SHP77 treated with DMSO at 0.1 percent for 48 hours (cell line): ENCODE measurements at places on chromosomes 2 and 18.

GRCh38 chr2:127429844-127430425 lies 11.7 kb downstream of the PROC start:
- DNase-seq, result no peak

DNA sequence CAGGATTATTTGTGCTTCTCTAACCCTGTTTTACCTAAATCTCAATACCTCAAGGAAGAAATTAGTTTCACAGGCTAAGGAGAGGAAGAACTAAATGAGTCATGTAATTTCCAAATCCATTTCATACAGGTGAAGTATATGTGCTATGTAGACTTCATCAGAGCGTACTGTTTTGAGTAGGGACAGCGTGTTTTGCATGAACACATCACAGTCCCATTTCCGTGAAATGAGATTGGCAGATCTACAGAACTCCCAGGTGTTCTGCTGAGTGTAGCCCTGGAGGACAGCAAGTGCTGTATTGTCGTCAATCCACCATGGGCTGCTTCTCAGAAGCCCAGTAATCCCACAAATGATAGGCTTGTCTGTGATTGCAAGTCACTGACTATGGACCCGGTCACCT lies 97.7 kb downstream of the XRCC5 start:
- DNase-seq, result no peak

DNA sequence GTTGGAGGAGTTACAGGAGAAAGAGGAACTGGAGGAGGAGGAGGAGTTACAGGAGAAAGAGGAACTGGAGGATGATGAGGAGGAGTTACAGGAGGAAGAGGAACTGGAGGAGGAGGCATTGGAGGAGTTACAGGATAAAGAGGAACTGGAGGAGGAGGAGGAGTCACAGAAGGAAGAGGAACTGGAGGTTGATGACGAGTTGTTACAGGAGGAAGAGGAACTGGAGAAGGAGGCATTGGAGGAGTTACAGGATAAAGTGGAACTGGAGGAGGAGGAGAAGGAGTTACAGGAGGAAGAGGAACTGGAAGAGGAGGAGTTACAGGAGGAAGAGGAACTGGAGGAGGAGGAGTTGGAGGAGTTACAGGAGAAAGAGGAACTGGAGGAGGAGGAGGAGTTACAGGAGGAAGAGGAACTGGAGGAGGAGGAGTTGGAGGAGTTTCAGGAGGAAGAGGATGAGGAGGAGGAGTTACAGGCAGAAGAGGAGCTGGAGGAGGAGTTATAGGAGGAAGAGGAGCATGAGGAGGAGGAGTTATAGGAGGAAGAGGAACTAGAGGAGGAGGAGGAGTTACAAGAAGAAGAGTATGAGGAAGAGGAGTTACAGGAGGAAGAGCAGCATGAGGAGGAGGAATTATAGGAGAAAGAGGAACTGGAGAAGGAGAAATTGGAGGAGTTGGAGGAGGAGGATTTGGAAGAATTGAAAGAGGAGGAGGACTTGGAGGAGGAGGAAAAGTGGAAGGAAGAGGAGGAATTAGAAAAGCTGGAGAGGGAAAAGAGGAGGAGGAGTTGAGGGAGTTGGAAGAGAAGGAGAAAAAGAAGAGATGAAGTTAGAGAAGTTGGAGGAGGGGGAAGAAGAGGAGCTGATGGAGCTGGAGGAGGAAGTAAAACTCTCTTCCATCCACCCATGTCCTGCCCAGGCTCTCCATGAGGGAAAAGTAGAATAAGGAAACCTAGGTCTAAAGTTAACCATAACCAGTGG lies 37.2 kb downstream of the CLASP1 start:
- DNase-seq, result no peak

GRCh38 chr2:98921062-98921461 lies 15.0 kb downstream of the CRACDL start:
- DNase-seq, result no peak

- DNase-seq, result no peak
These were observed 300.4 kb upstream of the NT5C1B start for GRCh38 chr2:18889565-18890332.
